ENCODE measurements at places on chromosomes 1 and 21. TPM values are rescaled to one million over a fixed set of nuclear protein-coding genes. Genes with fewer than 3 reads are reported as not detected.
A peak's percentile ranks its signal among the peaks of the same experiment; 100 is the strongest.

- DNase-seq: no peak
- no peak overlapping the region for H3K4me3 ChIP-seq
- peaks cover 25% of the 10 kb centered on the region for H3K27me3 ChIP-seq
- H3K4me1 ChIP-seq: no peaks in the 10 kb centered on the region
- H3K36me3 ChIP-seq: peaks cover 16% of the 10 kb centered on the region
- H3K27ac ChIP-seq: no peak overlapping the region
Measured at GRCh38 chr1:16109571-16109970, 36.1 kb upstream of the FAM131C start.

DNA sequence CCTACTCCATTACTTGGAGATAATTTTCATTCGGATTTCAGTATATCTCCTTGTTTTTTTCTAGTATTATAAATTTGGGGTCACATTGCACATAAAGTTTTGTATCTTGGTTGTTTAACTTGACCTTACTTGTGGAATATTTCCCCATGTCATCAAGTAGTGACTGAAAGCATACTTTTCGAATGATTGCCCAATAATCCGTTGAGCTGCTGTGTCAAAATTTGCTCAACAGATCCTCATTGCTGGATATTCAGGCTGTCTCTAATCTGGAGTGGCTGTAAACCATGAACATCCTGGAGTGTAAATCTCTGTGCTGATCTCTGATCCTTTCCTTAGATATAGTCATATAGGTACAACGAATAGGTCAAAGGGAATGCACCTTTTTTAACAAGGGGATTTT is 4.9 kb downstream of the NIPAL3 start:
- H3K27me3 ChIP-seq: no peaks in the 10 kb centered on the region
- no peak overlapping the region for H3K27ac ChIP-seq
- DNase-seq: no peak
- H3K4me3 ChIP-seq: no peak overlapping the region
- peaks cover 22% of the 10 kb centered on the region for H3K4me1 ChIP-seq

DNA sequence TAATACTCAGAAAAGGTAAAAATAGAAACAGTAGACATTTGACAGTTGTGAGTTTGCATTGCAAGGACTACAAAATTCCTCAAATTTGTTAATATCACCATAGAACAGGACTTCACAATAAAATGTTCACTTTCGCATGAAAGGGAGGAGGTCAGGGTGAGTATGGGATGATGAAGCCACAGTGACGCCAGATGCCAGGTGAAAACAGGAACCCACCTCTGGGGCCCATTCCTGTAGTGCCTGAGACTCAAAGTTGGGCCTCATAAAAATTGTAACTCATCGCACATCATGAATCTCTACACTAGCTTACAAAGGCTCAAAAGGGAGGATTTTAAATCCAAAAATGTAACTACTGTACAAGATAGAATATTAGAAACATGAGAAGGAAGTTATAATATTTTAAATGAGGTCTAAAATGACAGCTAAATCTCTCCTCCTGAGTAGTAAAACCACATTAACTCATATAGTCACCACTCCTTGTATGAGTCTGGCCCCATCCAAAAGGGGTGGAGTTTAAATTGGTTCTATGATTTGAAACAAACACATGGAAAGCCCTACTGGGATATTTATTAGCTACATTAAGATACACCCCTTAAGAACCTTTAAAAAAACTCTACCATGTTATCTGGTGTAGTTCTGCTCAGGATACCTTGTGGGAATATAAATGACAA is 93.7 kb downstream of the ETS2 start:
- DNase-seq: no peak
- H3K4me3 ChIP-seq: no peak overlapping the region
- peaks cover 13% of the 10 kb centered on the region for H3K27me3 ChIP-seq
- H3K36me3 ChIP-seq: no peaks in the 10 kb centered on the region
- H3K27ac ChIP-seq: no peak overlapping the region

- no peak for DNase-seq
- H3K27ac ChIP-seq: no peak overlapping the region
- no peaks in the 10 kb centered on the region for H3K27me3 ChIP-seq
- H3K36me3 ChIP-seq: peaks cover 7% of the 10 kb centered on the region
Measured at GRCh38 chr21:35077975-35078374, 28.9 kb upstream of the RUNX1 start.

DNA sequence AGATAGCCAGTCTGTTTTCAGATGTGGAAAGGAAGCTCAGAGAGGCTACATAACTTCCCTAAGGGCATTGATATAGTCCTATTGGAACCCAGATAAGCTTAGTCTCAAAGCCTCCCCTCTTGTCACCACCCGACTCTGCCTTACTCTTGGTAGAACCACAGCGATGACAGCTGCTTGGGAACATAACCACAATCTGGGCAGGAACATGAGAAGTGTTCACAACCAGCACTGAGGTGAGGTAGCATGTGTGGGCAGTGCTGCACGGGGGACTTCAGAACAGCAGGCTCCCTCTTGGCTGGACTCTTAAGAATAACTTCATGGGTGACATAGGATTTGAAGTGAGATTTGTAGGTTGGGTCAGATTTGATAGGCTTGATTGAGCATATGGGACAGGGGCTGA is 9.3 kb upstream of the S100A10 start:
- H3K36me3 ChIP-seq: no peaks in the 10 kb centered on the region
- no peak overlapping the region for H3K4me3 ChIP-seq
- H3K27me3 ChIP-seq: peaks cover 14% of the 10 kb centered on the region
- H3K4me1 ChIP-seq: peaks cover 12% of the 10 kb centered on the region
- H3K27ac ChIP-seq: no peak overlapping the region

- DNase-seq: peak; percentile 75
- H3K27ac ChIP-seq: peak overlapping the region; percentile 65
- peaks cover 6% of the 10 kb centered on the region for H3K36me3 ChIP-seq
- peaks cover 25% of the 10 kb centered on the region for H3K4me1 ChIP-seq
- H3K27me3 ChIP-seq: no peaks in the 10 kb centered on the region
- peak overlapping the region; percentile 50 for H3K4me3 ChIP-seq
Measured at GRCh38 chr21:43865540-43866259, 677 bp downstream of the AGPAT3 start.

DNA sequence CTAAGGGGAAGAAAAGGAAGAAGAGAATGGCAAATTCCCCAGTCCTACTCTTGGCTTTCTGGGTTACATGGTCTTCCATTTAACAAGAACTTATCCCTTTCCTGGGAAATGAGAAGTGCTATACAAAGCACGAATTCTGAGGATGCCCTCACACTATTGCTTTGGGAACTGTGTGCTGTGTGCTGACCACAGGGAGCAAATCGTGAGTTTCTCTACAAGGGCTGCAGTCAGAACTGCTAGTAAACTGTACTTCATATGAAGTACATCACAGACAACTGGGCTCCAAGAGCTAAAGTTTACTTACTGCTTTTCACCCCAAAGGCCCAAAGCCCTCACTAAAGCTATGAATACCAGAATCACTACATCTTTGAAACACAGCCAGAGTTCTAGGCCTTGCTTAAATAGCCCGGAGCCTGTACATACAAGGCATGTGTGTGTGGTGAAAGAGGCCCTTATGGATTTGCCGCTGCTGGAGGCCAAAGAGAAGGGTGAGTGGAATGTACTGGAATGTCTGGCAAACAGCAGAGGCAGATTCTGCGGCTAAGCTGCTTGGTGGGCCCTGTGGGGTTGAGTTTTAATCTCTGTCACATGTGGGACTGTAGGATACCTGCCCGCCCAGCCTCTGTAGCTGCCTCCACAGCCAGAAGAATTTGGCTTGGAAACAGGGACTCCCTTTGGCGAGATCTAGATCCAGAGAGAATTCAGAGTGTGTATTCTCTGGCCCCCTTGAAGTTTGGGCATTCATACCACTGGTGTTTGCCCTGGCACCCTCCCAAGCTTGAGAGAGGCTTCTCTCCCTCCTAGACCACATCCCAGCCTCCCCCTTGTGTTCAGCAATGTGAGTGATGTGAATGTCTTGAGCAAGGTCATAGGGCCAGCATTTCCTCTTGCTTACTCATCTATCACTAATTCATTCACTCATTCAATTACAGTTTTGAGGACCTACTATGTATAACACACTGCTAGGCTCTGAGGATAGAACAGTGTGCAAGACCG is 21.9 kb upstream of the TRIM67 start:
- H3K36me3 ChIP-seq: no peaks in the 10 kb centered on the region
- H3K27me3 ChIP-seq: peaks cover 42% of the 10 kb centered on the region
- H3K27ac ChIP-seq: no peak overlapping the region
- H3K4me3 ChIP-seq: no peak overlapping the region

DNA sequence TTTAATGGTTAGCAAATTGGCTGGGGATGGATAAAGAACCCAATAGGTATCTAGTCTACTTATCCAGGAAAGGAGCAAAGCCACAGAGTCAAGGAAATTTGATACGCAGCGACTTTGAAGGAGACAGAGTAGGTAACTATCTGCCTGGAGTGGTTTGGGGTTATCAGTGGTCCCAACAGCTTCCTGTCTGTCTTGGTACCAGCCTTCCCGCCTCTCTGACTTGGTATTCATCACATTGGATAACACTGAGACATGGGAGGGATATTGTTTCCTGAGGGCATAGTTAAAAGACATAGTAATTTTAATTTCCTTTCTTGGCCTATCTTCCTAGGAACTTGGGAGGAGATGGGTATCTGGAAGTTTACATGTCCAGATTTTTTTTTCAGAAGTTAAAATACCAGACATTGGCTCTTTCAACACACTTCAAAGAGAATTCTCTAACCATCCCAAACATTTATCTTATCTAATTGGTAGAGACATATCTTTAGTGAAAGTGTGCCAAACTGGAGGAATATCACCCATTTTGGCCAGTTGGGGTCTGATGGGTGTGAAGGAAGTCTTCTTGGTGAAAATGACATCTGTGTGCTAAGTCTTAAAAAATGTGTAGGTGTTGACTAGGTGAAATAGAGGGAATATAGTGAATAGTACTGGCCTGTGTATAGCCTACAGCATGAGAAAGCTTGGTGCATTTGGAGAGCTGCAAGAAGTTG is 65.0 kb downstream of the RGS5 start:
- no peak overlapping the region for H3K27ac ChIP-seq
- H3K36me3 ChIP-seq: no peaks in the 10 kb centered on the region
- H3K4me1 ChIP-seq: no peaks in the 10 kb centered on the region
- peaks cover 29% of the 10 kb centered on the region for H3K27me3 ChIP-seq

DNA sequence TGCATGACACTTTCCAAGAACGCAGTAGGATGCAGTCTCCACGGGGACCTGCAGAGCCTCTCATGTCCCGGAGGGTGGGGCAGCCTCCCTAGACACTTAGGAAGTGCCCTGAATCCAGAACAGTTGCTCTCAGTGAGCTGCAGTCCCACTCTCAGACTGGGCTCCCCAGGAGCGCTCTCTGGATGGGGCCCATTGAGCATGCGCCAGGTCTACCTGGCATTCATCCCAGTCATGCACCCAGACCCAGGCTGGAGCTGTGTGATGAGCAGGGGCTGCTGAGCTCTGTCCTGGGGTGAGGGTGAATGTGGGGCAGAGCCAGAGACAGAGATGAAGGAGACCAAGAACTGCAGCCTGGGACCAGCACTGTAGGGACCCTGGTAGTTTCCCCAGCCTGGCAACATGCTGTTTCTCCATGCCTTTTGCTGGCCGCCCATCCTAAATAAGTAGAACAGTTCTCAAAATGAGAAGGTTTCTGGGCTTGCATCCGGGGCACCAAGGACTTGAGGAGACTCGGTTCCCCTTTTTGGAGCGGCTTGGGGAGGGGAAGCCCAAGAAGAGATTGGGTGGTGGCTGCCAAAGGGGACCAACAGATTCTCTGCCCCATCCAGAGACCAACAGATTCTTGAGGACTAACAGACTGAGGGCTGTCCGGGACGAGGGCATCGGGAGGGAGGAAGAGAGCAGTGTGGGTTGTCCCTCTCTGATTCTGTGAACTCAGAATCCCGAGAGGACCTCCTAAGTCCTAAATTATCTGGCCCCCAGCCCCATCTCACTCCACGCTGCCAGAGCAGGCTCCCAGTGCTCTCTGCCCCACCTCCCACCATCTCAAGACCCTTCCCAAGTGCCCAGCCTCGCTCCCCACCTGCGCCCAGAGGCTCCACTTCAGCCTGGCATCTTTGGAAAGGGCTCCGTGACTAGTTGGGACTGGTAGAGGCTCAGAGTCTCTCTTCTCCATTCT is 1.0 kb upstream of the PGLYRP4 start:
- no peak overlapping the region for H3K4me3 ChIP-seq
- no peaks in the 10 kb centered on the region for H3K36me3 ChIP-seq
- no peak for DNase-seq
- H3K27ac ChIP-seq: no peak overlapping the region
- H3K4me1 ChIP-seq: peaks cover 7% of the 10 kb centered on the region
- H3K27me3 ChIP-seq: peaks cover 35% of the 10 kb centered on the region

Gene TEKT2
- not detected for total RNA-seq

Gene CLEC20A
- not detected for total RNA-seq

- no peak for DNase-seq
- no peak overlapping the region for H3K27ac ChIP-seq
- H3K27me3 ChIP-seq: no peaks in the 10 kb centered on the region
- no peak overlapping the region for H3K4me3 ChIP-seq
- no peaks in the 10 kb centered on the region for H3K36me3 ChIP-seq
- no peaks in the 10 kb centered on the region for H3K4me1 ChIP-seq
Measured at GRCh38 chr1:83043244-83043643, 955.7 kb downstream of the TTLL7 start.

GRCh38 chr1:18884419-18884717 is 18.0 kb downstream of the ALDH4A1 start:
- H3K36me3 ChIP-seq: no peaks in the 10 kb centered on the region
- H3K27ac ChIP-seq: no peak overlapping the region
- no peaks in the 10 kb centered on the region for H3K27me3 ChIP-seq
- no peaks in the 10 kb centered on the region for H3K4me1 ChIP-seq
- DNase-seq: no peak
- no peak overlapping the region for H3K4me3 ChIP-seq

DNA sequence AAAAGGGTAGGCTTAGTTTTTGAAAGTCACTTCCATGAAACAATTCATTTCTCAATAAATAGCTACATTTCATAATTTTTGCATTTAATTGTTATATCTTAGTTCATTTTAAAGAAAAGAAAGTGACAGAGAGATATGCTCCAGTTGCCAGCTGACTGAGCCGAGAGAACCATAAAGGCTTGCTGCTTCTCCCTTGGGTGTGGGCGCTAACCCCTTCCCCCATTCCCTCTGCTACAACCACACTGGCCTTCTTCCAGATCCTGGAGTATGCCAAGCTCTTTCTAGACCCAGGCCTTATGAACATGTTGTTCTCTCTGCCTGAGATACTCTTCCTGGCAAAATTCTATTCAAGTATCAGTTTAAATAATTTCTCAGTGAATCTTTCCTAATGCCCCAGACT is 12.3 kb downstream of the SORT1 start:
- peaks cover 17% of the 10 kb centered on the region for H3K27me3 ChIP-seq
- H3K27ac ChIP-seq: no peak overlapping the region
- no peak for DNase-seq
- H3K4me1 ChIP-seq: no peaks in the 10 kb centered on the region
- no peak overlapping the region for H3K4me3 ChIP-seq
